Stimulated activated CD8-positive, alpha-beta memory T cell treated with anti-CD3 and anti-CD28 coated beads, Interleukin-2, amount 100 ng/mL, for 1 hour (primary cell): ENCODE measurements at places on chromosomes 2 and 18.
A peak's percentile ranks its signal among the peaks of the same experiment; 100 is the strongest.

- no peak for DNase-seq
These were observed 259.8 kb upstream of the CCDC68 start for GRCh38 chr18:55219059-55219458.

DNA sequence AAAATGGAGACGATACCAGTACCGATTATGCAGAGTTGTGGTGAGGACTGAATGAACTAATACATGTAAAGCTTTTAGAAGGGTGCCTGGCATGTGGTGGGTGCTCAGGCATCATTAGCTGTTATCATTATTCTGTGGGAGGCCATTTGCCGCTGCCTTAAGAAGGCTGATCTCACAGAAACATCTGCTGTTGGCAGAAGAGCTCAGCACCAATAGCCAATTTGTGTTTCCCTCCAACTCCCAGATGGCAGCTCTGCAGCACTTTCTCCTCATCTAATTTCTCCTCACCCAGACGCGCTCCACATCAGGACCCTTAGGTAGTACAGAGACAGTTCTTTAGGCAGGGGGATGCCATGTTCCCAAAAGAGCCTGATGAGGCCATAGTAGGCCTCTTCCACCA lies 15.8 kb upstream of the CYP1B1 start:
- DNase-seq: no peak

- no peak for DNase-seq
These were observed 105.7 kb upstream of the TTC39C start for GRCh38 chr18:23908827-23909226.

DNA sequence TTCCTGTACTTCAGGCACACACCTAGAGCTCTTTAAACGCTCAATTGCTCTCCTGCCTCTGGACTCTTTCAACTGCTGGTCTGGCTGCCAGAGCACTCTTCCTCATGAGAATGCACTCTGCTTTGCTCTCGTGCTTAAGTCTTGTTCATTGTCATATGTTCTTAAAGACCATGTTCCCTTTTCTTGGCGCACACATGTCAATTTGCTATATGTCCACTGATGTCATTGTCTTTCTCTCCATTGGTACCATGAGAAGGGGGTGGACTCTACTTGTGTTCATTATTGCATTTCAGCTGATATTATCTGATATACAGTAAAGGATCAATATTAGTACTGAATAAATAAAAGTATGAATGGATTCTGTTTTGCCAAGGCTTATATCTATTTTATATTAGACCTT lies 16.8 kb downstream of the SPHKAP start:
- DNase-seq: no peak

GRCh38 chr2:30601375-30601774 lies 154.3 kb downstream of the LCLAT1 start:
- DNase-seq: no peak

GRCh38 chr18:79185648-79186047 lies 116.5 kb downstream of the ATP9B start:
- DNase-seq: no peak

DNA sequence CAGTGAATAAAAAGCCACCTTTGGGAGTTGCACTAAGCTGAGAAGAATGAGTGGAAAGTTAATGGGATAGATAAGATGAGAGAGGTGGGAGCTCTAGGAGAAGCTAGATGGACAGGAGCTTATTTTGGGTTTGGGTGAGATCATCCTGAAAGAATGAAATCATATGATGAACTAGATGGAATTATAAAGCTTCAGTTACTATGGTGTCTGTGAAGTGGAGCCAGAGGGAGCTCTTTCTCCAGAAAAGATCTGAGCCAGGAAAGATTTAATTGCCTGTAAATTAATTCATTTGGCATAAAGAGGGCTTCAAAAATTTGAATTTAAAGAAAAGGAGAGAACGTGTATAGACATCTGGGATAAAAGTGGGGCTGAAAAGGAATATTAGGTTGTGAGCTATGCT lies 10.3 kb downstream of the DNAH6 start:
- no peak for DNase-seq

- DNase-seq: no peak
These were observed 238.7 kb downstream of the TFCP2L1 start for GRCh38 chr2:121046335-121046734.

DNA sequence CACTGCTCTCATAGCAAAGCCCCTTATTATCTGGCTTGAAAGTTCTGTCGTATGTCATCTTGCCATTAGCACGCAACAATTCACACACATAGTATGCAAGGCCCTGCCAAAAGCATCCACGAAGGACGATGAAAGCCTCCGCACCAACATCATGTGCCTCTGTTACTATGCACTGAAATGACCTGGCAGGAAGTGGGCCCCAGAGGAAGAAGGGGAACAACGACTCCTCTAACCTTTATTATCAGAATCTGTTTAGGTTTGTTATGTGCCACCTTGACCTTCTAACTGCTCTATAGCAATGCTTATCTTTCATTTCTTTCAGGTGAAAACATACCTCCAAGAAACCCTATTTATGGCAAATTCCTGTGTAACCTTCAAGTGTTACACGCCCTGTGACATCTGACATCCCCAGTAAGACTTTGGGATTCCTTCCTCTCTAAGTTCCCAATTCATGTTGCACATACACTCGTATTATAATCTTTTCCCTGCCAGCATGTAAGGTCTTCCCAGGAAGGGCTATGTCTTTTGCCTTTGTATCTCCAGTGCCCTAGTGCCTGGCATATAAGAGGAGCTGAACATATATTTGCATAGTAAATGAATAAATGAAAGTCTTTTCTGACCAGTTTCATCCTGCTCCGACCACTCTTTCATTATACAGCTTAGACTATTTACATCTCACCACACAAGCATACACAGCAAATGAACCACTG lies 7.0 kb upstream of the NDUFV2 start:
- DNase-seq: no peak

DNA sequence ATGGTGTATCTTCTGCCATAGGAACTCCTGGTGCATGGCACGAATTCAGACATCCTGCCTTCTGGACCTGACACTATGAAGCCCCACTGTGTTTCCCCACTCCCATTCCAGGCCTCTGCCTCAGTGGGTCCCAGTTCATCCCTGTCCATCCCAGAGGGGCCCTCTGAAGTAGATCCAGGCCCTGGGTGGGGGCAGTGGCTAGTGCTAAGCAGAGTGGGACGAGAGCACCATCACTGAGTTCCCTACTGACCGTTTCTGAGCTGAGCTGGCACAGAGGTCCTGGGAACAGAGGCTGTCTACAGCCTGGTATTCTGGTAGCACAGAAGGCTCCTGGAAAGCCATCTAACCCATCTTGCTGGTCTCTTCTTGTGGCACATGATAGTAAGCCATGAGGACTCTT lies 54.0 kb downstream of the ATOH8 start:
- no peak for DNase-seq

DNA sequence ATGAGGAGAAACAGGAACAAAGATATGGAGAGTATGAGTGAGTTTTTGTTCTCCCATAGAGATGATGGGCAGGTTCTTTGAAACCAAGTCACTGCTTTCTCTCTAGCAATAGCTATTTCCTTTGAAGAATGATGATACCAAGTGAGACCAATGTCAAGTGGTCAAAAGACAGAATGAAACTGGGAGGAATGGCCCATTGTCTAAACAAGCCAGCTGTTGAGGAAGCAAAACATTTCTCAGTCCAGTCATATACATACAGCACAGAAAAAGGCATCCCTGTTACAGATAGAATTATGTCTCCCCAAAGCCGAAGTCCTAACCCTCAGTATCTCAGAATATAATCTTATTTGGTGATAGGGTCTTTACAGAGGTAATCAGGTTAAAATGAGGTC lies 66.1 kb upstream of the EPC2 start:
- DNase-seq: no peak

- no peak for DNase-seq
These were observed 14.4 kb upstream of the VRK2 start for GRCh38 chr2:58032016-58032763.

DNA sequence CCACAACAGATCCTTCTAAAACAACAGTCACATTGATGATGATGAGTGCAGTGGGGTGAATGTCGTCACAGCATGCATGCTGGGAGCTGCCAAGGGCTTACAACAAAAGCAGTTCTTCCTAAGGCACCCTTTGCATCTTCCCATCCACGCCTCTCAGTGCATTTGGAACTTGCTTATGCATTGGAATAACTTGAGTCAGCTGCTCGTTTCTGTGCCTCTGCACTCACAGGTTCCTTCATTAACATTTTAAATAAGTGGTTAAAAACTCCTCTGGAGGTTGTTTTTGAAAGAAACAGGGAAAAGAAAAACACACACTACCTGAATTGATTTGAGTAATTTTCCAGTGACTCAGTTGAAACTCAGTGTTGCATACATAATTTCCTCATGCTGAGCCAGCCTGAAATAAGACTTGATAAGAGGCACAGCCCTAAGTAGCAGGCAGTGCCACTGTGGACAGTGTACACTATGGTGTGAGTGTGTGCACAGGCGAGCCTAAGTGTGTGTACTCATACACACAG lies 46.8 kb upstream of the TRIM43B start:
- no peak for DNase-seq

GRCh38 chr2:6372317-6372901 lies 493.3 kb downstream of the CMPK2 start:
- DNase-seq: no peak

- DNase-seq: no peak
These were observed 36.8 kb upstream of the IGFBP2 start for GRCh38 chr2:216596236-216596979.

DNA sequence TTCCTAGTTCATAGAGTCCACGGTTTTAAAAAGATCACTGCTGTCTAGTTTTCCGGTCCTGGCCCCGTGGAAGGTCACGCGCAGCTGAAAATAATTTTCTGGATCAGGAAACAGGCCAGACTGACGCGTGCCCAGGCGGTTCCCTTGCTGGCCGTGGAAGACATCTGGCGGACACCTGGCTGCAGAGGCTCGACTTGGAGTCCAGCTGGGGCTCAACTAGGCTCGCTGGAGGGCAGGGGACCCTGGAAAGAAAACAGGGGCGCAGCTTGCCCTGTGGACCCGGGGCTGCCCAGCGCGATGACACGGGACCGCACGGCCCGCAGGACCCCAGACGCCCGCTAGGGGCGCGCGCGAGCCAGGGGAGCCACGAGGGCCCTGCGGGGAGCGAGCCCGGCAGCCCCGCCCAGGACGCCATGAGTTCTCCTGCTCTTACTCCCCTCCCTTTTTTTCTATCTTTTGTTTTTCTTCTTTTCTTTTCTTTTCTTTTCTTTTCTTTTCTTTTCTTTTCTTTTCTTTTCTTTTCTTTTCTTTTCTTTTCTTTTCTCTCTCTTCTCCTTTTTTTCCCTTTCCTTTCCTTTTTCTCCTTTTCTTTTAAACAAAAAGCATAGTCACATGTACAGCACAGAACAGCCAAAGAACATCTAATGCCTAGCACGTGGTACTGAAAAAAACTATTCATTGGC lies 43.2 kb upstream of the UBE2F start:
- peak; percentile 36 for DNase-seq

- no peak for DNase-seq
These were observed 11.6 kb downstream of the KANSL3 start for GRCh38 chr2:96626553-96626942.

DNA sequence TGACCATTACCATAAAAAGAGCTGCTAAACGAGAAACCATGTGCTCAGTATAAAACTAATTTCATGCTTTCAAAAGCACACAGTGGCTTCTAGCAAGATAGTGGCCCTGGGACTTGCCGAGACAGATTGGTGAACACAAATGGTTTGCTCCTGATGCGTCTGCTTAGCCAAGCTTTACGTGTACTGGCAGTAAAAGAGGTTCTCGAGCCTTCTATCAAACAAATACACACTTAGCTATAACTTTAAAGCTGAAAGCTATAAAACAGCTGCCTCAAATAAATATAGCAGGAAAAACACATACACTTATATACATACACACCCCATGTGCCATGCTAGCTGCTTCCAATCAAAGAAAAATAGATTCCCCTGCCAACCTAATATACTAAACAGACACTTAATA lies 117.0 kb downstream of the ZNF385B start:
- DNase-seq: no peak

DNA sequence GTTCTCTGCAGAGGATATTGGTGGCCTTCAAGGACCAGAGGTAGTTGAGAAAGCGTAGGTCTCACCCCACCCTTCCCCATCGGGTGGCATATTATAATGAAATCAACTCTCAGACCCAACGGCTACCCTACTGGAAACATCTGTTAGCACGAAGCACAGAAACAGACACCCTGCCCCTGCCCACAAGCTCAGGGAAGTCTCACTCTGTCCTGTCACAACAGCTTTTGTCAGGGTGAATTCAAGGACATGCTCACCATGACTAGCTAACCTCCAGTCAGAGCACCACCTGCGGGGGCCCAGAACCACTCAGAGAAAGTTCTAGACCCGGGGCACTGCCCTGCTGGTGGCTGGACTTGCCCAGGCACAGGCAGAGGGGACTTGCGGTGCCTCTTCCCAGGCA lies 3.5 kb upstream of the B3GNT7 start:
- no peak for DNase-seq

- DNase-seq: no peak
These were observed 47.5 kb downstream of the EML4 start for GRCh38 chr2:42216694-42217093.

DNA sequence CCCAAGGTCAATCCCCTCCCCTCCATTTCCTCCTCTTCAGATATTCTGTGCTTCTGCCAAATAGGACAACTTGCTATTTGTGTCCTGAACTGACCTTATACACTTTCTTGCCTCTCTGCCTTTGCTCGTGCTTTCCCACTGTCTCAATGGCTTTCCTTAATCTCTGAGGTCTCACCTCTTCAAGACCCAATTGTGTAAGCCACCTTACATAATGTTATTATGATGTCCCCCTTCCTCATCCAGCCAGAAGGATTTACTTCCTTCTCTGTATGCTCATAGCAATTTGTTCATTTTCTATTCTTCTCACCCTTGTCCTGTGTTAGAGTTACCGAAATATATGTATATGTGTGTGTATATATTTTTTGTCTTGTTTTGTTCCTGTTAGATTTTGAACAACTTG lies 26.9 kb upstream of the DARS1 start:
- DNase-seq: no peak

GRCh38 chr2:216909541-216910210 lies 49.8 kb upstream of the TNP1 start:
- DNase-seq: no peak

- DNase-seq: no peak
These were observed 266.6 kb downstream of the TFCP2L1 start for GRCh38 chr2:121018136-121019061.
